ENCODE measurements at places on chromosomes 7 and 10.

GRCh38 chr10:70070834-70071233 is 18.2 kb downstream of the MACROH2A2 start:
- no peak for DNase-seq

DNA sequence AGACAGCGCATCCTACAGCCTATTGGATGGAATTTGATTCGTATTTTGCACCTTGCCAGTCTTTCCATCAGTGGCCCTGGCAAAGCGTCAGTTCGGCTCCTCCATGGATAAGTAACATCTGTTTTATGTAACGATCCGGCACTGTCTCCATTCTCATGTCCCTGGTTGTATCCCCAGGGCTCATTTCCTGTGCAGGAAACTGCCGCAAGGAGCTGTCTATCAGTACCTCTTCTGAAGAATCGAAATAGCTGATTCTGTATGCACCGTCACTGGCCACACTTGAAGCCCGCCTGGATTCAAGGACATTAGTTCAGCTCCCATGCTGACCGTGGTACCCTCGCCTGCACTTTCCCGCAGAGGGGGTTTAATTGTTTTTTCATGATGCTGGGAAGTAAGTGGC is 53.1 kb upstream of the NPS start:
- no peak for DNase-seq

DNA sequence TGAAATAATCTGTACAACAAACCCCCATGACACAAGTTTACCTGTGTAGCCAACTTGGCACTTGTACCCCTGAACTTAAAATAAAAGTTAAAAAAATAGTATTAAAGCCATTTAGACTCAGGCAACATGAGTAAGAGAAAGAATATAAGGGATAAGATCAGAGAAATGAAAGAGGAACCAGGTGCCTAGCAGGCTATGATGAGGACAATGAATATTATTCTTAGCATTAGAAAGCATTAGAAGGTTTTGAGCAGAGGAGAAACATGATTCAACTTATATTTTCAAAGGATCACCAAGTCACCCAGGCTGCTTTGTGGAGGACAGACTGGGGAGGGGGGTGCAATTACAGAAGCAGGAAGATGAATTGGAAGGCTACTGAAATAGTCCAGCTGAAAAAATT is 48.1 kb upstream of the TES start:
- DNase-seq = no peak

DNA sequence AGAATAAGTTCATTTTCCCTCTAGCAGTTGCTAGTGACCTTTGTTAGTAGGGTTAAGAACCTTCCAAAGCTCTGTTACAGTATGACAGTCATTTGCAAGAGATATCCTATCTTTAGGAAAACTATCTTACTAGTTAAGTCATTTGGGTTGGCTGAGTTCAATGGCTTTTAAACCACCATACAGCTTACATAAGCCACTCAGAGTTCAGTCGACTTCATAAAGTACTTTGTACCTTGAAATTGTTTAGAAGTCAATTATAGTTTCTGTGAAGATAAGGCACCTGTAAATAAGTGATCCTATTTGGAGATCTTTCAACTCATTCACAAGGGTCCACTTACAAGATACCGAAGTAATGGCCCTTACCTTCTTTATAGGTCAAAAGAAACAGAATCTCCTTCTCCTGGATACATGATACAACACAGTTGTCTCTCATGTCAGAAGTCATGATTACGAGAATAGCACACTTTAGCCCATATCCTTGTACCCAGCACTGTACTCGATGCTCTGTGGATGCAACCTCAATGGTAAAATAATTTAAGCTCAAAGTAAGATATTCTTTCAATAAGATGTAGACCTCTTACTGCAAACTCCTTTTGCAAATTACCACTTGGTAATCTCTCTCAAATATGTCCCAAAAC is 11.9 kb upstream of the ABCC2 start:
- no peak for DNase-seq

GRCh38 chr10:30454744-30455510 is 20.9 kb downstream of the MAP3K8 start:
- DNase-seq = peak; percentile 93

- peak; percentile 62 for DNase-seq
Measured at GRCh38 chr7:30888747-30889146, 22.9 kb upstream of the AQP1 start.

DNA sequence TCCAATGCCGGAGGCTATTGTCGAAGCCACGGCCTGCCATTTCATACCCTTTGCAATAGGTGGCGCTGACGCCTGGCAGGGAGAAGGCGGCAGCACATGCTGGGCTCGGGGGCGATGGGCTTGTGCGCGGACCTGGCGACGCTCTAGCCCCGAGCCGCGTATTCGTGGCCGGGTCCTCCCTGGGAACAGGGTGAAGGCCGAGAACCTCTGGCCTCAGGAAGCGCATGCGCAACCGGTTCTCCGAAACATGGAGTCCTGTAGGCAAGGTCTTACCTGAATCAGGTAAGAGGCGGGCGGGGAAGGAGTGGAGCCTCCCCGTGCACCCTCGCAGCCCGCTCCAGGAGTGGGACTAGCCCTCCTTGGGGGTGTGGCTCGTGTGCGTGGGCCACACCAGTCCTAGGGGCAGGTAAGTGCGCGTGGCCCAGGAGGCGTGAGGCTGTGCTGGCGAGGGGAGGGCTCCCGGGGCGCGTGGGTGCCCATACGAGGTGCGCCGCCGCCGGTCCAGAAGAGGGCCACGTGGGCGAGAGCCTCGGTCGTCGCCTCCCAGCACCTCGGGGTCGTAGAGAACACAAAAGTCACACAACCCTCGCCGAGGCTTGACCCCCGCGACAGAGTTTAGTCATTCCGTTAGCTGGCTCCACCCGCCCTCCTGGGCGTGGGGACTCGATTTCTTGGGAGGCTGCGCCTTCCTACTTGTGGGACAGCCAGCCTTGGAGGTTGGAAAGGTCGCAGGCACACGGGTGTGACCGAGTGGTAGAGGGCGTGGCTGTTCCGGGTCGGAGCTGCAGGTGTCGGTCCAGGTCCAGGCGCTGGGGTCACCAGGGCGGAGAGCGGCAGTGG is 5.6 kb upstream of the MEST start:
- no peak for DNase-seq

DNA sequence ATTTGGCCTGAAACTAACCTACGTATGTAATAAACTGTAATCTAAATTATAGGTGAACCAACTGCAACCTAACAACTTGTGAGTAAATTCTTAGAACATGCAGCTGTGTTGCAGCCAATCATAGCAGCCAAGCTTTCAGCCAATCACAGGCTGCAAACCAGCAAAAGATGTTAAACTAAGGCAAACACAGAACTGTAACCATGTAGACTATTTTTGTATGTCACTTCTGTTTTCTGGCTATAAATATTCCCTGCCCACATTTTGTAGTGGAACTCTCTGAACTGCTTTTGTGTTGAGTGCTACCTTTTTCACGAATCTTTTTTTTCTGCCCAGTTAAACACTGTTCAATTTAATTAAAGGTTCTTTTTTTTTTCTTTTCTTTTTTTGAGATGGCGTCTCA is 28.2 kb upstream of the ZPBP start:
- no peak for DNase-seq

GRCh38 chr7:121447911-121448300 is 51.8 kb upstream of the FAM3C start:
- no peak for DNase-seq

DNA sequence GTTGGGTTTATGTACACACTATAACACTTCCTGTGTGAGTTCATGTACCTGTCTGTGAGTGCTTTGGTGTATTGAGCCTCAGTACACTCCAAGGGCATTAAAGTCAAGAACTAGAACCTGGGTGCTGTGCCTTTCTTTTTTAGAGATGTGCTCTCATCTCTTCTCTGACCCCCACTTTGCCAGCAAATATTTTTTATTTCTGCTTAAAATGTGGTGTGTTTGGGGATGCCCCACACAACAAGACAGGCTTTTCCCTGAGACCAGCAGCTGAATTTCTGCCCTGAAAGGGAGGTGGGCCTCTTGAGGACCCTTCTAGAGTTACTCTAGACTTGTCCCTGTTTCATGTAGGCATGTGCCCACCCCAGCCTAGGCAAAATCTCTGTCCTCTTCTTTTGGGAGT is 14.3 kb downstream of the KCTD7 start:
- no peak for DNase-seq

DNA sequence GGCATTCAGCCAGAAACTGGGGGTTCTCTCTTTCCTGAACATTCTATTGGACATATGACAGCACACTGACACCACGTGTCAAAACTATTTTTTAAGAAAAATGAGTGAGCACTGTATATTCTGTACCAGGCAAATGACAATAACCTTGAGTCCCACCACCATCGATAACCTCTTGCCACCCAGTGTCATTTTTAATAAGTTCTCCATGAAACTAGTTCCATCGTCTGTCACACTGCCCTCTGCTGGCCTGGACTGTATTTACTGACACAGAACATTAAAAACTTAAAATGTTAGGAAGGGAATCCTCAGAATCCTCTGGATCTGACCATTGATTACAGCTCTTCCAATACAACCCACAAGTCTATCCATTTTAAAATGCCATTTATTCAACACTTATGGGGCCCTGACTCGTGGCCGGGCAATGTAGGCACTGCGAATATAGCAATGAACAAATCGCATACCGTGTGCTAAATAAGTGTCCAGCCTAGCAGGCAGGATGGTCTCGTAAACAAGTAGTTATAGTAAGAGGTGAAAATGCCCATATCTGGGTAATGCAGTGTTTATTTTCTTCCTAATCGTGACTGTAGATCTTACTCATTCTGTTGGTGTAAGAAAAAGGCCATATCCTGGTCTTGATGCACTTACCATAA is 35.9 kb upstream of the CACNB2 start:
- peak; percentile 10 for DNase-seq

GRCh38 chr10:77582710-77583115 is 54.9 kb downstream of the KCNMA1 start:
- DNase-seq = no peak

GRCh38 chr10:30169342-30169741 is 110.0 kb upstream of the JCAD start:
- no peak for DNase-seq

GRCh38 chr10:103153302-103154197 is 39.5 kb downstream of the NT5C2 start:
- no peak for DNase-seq

GRCh38 chr7:126362746-126363145 is 890.0 kb downstream of the GRM8 start:
- DNase-seq = no peak

DNA sequence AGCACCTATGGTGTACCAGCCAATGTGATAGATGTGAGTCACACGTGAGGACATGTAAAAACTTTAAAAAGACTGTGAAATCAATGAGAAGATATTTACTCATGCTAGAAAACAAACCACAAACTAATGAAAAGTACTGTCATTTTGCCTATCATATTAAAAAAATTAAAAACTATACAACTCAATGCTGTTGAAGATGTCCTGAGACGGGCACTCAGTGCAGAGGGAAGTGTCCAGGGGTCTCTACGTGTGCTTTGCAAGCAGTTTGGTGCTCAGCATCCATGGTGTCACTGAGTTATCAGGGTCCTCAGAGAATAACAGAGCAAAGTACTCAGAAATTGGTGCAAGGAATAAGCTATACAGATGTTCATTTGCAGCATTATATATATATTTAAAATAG is 162.3 kb downstream of the HECW1 start:
- DNase-seq = no peak

DNA sequence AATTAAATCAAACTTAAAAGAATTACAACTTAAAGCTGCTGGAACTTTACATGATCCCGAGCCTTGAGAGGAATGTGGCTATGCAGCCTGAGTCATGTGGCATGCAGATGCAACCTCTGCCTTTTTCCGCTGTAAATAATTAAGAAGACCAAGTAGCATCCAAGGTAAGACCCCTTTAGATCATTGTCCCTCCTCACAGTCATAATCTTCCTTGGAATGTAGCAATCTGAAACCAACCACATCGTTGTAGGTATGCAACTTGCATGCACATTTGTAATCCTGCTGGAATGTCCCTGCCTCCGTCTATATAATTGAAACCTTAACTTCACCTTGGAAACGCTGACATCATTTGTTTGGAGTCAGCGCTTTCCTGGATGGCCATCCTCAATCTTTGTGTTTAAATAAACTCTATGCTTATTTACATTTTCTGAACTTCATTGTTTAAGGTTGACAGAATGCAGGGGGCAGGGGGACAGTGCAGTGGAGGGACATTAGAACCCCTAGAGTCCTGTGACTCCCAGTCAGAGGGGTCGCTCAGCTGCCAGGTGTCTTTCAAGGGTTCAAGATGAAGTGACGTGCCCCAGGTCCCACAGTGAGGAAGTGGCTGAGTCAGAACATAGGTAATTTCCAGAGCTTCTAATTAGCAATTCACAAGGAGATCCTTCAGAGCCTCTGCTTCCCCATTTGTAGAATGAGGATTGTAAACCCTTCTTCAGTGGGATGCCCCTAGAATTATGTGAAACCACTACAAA is 110.7 kb downstream of the RALA start:
- peak; percentile 81 for DNase-seq

DNA sequence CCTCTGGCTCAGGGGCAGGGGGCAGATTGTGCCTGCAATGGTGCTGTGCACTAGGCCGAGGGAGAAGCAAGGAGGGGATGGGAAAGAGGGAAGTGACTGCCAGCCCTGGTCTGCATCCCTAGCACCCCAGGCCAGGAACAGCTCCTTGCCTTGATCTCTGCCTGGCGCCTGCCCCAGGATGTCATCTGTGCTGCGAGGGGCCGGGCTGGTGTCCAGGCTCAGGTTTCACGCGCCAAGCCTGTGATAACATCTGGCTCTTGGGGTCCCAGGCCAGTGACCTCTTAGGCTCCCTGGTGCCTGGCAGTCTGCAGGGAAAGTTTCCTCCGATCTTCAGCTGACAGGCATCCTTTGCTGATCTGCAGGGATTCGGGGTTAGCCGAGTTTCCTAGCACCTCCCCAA is 193.5 kb upstream of the GPR26 start:
- no peak for DNase-seq

- DNase-seq = peak; percentile 42
Measured at GRCh38 chr10:110500515-110500905, 2.8 kb downstream of the DUSP5 start.

- DNase-seq = no peak
Measured at GRCh38 chr7:140190588-140190987, 13.8 kb upstream of the KDM7A start.

- no peak for DNase-seq
Measured at GRCh38 chr10:62765726-62766125, 38.8 kb upstream of the ADO start.

GRCh38 chr7:1855725-1856160 is 185.7 kb downstream of the ELFN1 start:
- no peak for DNase-seq

DNA sequence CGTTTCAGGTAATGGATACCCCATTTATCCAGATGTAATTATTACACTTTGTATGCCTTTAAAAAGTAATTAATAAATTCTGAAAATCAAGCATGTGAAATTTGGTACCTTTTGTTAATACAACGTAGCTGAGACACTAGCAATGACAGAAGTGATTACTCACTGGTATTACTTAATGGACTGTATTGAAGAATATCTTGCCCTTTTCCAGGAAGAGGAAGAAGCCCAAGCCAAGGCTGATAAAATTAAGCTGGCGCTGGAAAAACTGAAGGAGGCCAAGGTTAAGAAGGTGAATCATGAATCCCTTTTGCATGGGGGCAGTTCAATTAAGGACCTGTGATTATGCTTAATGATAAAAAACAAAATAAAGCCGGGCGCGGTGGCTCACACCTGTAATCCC is 64.8 kb downstream of the APBB1IP start:
- no peak for DNase-seq

Measured in fibroblast of the conjunctiva (primary cell).